NB4 (cell line): ENCODE measurements at places on chromosomes 2 and 18.

DNA sequence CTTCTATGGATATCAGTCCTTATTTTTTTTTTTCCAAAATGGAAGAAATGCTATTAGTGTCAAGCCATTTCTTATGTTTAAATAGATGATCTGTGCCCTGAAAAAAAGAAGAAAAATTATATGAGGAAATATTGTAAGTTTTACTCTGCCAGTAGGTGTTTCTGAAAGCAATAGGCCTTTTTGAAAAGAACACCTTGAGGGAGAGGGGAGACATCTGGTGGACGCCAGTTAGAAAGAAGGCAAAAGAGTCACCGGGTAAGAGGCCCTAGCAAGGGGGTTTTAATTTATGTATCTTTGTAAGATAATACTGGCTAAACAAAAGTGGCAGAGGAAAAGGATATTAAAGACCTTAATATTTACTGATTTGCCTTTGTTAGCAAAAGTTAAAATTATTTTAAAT, 56.1 kb downstream of the DYNAP start:
- peak; percentile 35 for DNase-seq

GRCh38 chr18:61893309-61893970, 633 bp upstream of the RNF152 start:
- peak; percentile 14 for DNase-seq

- DNase-seq, result no peak
These were observed 44.4 kb downstream of the FBLN7 start for GRCh38 chr2:112182581-112183034.

- peak; percentile 80 for DNase-seq
These were observed 1.2 kb downstream of the YPEL5 start for GRCh38 chr2:30147715-30148610.

DNA sequence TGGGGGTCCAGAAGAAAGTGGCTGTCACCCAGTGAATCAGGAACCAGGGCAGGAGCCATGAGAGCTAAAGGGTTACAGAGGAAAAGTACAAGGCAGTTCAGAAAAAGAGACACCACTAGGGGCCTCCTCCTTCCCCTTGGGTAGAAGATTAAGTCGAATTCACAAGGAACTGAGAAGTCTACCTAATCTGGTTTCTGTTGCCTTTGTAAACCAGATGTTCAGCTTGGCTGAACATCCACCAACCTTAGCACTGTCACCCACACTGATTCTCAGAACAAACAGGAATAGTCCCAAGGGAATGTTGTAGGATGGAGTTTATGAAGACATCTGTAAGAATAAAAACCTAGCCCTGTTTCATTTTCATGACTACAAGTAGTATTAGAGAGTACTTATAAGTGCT, 90.4 kb upstream of the NOSTRIN start:
- peak; percentile 15 for DNase-seq

GRCh38 chr2:73827018-73827417, 1.7 kb upstream of the STAMBP start:
- peak; percentile 72 for DNase-seq

DNA sequence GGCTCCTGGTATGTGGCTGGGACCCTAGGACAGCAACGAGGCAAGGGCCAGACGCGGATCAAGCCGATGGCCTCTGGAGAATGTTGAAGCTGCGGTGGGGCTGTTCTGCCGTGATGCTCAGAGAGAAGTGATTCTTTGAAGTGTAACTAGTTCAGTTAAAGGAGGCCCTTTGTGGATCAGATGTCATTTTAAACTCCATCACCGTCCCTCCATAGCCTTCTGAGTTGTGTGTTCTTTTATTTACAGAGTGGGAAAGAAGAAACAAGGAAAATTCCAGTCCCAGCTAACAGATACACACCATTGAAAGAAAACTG, 403 bp downstream of the PNO1 start:
- no peak for DNase-seq

DNA sequence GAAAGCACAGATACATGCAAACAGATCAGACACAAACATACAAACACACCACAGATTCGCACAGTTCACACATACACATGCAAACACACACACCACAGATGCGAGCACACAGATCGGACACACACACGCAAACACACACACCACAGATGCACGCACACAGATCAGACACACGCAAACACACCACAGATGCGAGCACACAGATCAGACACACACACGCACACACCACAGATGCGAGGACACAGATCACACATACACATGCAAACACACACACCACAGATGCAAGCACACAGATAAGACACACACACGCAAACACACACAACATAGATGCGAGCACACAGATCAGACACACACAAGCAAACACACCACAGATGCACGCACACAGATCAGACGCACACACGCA, 149.0 kb downstream of the PXDN start:
- no peak for DNase-seq

DNA sequence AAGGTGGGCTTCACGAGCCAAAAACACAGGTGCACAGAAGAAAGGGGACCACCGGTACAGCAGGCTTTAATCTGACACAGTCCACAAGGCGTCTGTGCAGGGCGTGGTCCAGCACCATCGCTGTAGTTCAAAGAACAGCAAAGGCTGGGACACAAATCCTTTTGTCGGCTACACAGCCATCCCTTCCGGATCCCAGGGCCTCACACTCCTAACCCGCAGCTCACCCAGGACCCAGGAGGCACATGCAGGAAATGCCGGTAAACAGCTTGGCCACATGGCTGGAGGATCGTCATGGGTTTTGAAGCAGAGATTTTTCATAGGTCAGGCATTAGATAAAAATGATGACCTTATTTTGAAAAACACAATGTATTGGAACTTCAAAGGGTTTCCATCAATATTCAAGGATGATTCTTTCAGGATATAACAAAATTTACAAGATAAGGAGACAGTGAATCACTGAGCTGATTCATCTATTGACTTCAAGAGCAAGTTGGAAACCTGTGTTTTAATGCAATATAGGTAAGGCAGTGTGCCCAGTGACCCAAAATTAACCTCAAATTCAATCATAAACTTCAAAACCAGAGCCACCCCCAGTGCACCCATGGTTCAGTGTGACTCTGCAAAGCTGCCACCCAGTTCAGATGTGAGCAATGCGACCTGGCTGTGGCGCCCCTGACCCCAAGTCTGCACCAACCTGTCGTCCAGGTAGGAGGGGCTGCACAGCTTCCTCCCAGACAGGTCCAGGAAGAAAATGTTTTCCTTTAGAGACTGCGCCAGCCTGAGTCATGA, 74.4 kb downstream of the TMEM18 start:
- DNase-seq, result no peak

GRCh38 chr2:60312618-60313017, 240.8 kb downstream of the BCL11A start:
- DNase-seq, result no peak

DNA sequence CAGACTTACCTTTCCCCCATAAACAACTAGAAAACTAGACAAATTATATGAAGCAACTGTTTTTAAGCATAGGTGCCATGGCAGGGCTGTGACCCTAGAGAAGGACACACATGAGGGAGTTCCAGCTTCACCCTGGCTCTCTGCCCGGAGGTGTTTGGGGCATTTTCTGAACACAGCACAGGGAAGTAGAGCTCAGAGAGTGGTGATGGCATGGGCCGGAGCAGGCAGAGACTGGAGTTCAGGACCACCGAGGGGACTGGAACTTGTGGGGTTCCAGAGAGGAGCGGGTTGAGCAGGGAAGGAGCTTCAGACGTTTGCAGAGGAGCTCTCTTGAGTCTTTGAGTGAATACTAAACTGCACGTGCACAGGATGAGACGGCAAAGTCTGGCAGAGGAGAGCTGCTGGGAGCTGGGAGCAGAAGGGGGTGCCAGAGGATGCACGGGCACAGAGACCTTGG, 26.5 kb upstream of the KLF11 start:
- no peak for DNase-seq

DNA sequence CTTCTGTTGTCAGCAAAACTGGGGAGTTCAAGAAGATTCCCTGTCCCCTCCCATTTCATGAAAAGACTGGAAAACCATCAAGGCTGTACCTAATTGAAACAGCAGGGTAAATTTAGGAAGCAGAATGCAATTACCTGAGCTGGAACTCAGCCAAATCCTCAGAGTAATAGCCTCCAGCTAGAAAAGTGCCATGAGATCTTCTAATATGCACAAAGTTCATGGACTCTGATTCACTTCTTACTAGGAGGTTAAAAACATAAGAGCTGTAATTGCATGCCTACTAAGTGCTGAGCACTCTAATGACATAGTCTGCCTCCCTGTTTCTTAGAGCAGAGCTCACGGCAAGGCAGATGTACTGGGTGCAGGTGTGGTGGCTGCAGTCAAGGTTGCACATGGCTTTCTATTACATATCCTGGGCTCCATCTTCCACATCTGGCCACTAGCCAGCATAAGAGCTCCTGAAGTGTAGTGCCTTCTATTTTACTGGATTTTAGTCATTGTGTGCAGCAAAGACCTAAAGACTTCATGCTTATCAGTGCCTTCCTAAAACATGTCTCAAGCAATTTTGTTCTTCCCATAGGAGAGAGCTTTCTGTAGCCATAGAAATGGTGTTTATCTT, 341.7 kb downstream of the PTPRM start:
- no peak for DNase-seq

DNA sequence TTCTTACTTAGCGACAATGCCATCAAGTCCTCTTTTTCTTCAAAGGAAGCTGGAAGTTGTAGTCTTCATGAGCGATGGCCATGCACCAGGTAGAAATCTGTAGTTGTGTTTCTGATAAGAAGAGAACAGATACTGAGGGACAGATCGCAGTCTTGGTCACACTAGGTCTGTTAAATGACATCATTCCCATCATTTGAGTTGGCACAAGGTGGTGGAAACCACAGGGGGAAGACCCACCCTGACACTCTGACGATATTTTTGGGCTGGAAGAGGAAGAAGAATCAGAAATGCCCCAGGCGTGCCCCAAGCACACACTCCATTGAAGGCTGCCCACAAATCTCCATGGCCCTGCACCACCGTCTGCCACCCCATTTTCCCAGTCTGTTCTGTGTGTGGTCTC, 89.0 kb upstream of the BOD1L2 start:
- DNase-seq, result no peak

GRCh38 chr2:225779829-225780228, 380.3 kb downstream of the NYAP2 start:
- DNase-seq, result no peak

DNA sequence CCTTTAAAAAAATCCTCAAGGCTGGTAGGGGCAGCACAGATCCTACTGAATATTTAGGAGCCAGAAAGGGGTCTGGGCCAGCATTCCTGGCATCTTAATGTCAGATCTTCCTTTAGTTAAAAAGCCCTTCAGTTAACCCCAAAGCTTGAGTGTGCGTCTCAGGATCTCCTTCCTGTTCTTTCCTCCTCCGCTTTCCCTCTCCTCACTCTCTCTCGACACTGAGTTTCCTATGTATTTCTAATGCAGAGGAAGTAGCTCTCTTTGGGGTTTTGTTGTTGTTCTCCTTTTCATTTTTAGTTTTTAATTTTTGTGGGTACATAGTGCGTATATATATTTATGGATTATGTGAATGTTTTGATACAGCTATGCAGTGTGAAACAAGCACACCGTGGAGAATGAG, 109.9 kb upstream of the COPS8 start:
- DNase-seq, result no peak
